ENCODE measurements at places on chromosomes 7 and 10.

DNA sequence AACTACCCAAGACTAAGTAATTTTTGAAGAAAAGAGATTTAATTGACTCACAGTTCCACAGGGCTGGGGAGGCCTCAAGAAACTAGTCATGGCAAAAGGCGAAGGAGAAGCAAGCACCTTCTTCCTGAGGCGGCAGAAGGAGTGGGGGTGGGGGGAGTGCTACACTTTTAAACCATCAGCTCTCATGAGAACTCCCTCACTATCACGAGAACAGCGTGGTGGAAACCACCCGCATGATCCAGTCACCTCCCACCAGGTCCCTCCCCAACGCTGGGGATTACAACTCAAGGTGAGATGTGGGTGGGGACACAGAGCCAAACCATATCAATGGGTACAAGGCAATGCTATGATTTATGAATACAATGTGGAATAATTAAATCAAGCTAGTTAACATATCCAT lies 241.9 kb downstream of the PTPRN2 start:
- DNase-seq: no peak

DNA sequence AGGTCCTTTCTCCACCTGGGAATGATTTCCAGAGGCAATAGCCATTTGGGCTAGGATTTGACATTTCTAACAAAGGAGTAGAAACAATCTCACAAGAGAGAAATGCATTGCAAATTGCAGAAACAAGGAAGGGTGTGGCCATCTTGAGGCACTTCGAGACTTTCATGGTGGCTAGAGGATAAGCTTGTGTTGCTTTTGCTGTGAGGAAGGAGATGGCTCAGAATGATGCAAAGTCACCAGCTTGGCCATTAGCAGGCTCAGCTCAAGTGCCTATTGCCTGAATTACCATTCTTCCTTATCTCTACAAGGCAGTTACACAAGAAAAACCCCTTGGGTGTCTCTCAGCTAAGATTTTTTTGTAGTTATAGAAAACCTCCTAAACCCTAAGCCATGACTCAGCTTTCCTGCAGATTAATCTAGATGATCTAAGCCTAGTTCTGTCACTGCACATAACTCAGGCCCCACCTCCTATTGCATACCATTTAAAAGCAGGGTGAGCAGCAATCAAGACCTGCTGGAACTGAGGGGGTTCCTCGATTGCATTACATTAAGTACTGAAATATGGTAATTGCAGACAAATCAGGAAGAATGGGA lies 683.1 kb downstream of the NRG3 start:
- DNase-seq: no peak

- no peak for DNase-seq
Measured at GRCh38 chr7:2060701-2061100, 172.0 kb downstream of the MAD1L1 start.

GRCh38 chr10:77285529-77286182 lies 352.0 kb downstream of the KCNMA1 start:
- DNase-seq: no peak

DNA sequence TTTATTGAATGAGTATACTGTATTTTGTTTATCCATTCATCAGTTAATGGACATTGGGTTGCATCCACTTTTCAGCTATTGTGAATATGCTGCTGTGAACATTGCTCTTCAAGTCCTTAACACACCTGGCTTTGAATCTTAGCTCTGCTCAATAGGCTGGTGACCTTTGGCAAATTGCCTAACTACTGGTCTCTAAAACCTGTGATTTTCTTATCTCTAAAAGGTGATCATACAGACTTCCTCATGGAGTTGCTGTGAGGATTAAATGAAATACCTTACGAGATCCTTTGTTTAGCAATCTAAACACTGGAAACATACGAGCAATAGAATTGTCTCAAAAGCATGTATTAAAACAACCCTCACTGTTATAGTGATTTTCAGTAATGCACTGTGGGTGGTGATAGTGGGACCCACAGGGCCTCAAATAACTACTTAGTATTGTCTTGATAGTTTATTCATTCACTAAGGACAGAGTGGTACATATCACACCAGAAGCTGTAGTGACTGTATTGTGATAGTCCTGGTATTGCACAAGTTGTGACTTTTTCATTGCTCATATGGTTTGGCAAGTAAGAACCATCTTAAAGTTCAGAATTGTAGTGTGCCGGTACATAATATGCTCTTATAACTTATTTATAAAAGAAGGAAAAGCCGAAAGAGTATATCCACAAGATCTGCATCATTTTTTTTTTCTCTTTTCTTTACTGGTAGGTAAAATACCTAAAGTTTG lies 257.6 kb downstream of the EXOC4 start:
- DNase-seq: no peak

GRCh38 chr7:9600974-9601373 lies 1167.6 kb downstream of the NXPH1 start:
- DNase-seq: no peak

- no peak for DNase-seq
Measured at GRCh38 chr7:3217166-3217565, 83.9 kb upstream of the SDK1 start.

DNA sequence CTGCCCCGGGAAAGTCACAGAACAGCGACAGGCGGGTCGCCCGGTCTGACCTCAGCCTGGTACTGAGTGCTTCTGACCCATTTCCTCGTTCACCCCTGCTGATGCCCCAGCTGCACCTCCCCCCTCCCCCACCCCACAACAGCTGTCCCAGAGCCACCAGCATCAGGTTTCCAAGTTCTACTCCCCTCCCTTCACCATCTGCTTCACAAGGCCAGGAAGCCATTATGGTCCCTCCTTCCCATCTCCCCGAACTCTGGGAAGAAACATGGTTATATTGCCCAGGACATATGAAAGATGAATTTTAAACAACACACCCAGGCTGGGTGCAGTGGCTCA lies 301.9 kb upstream of the GALNT17 start:
- no peak for DNase-seq

DNA sequence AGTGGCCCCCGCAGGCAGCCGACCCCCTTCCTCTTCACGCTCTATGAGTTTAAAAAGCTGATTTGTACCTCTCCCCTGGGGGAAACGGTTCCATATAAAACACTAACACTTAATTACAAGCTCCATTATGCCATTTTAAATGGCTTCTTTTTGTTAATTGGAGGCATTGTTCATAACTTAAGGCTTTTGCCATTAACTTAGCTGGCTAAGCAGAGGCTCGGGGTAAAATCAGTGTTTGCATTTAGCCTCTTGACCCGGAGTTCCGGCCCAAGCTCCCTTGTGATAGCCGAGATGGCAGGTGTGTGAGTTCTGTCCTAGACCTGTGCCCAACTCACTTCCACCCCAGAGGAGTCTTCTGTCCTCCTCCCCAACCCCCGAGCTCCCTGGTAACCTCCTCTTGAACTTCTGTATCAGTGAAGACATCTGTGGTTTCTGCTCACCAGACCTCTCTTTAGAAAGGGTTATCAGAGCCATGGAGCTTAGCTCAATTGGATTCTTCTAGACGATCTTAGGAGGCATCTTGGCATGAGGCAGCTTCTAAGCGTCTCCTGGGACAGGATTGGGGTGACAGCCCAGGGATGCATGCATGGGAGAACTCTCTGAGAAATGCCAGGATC lies 34.2 kb upstream of the SH2B2 start:
- no peak for DNase-seq
